ENCODE measurements at places on chromosomes 11 and 22.
A peak's percentile ranks its signal among the peaks of the same experiment; 100 is the strongest.

- no peak for DNase-seq
Observed at GRCh38 chr11:62000539-62001446, 33.4 kb upstream of the FTH1 start.

- no peak for DNase-seq
Observed at GRCh38 chr11:110972640-110973039, 260.4 kb upstream of the ARHGAP20 start.

DNA sequence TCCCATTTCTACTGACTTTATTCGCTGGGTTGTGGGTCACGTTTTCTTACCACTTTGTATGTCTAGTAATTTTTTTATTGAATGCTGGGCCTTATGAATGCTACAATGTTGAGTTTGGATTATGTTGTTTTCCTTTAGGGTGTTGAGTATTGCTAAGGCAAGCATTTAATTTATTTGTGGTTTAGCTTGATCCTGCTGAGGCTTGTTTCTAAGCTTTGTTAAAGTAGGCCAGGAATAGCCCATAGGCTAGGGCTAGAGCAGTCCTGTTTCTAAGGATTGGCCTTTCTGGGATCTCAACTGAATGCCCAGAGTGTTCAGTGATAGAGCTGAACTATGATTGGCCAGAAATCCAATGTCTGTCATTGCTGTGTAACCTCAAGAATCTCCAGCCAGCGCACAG lies 56.1 kb upstream of the LDLRAD3 start:
- no peak for DNase-seq

GRCh38 chr22:26708256-26709009 lies 51.0 kb downstream of the MIAT start:
- no peak for DNase-seq

- no peak for DNase-seq
Observed at GRCh38 chr11:43573873-43574272, 106.7 kb upstream of the HSD17B12 start.

DNA sequence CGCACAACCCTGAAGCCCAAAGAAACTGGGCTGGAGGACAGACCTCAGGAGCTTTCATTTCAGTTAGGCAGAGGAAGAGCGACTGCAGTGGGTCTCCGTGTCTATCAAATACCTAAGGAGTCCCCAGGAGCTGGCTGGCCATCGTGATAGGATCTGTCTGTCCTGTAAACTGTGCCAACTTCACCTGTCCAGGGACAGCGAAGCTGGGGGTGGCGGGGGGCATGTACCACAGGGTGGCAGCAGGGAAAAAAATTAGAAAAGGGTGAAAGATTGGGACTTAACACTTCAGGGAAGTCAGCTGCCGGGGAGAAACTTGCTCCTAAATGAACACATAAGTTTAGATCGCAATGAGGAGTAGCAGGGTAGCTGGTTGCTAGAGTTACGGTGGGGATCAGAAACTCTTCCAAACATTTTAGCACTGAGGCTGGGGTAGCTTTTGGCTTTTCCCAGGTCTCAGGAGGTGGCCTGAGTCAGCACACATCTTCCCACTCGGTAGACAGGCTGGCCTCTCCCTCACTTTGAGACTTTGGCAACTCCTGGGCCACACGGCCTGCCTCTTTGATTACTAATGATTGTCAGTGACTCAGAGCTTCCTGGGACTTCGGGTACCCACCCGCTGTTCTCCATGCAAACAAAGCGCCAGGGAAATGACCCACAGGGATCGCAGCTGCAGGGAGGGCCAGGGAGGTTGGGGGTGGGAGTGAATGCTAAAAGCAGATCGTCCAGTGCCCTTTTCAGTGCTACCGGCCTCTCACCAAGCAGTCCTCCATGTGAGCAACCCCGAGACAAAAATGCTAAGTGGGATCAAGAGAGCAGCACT lies 2.9 kb upstream of the MTFP1 start:
- peak; percentile 66 for DNase-seq

- no peak for DNase-seq
Observed at GRCh38 chr11:12410006-12410728, 32.8 kb downstream of the PARVA start.

DNA sequence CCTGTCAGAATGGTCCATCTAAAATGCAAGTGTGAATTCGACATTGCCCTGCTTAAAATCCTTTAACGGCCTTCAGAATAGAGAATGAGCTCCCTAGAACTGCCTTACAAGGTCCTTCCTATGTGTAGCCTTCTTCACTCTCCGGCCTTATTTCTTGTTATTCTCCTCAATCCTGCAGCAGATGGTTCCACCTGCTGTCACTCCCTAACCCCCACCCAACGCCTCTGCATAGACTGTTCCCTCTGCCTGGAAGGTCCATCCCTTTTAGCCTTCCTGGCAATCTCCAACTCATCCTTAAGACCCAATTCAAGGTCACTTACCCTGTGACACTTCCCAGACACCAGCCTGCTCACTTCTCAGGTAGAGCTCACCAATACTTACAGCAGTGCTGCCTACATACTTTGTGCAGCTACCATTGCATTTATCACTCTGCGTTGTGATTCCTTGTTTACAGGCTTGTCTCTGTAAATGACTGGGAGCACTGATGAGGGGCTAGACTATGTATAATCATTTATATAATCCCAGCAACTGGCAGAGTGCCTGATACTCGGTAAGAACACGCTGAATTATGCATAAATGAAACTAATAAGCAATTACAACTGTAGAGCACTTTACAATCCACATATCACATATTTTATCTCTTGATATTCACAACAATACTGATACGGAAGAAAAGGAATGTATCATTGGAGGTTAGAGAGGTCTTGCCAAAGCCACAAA lies 58.9 kb downstream of the CLPB start:
- no peak for DNase-seq

GRCh38 chr11:34331736-34332135 lies 26.1 kb downstream of the ABTB2 start:
- DNase-seq: no peak

DNA sequence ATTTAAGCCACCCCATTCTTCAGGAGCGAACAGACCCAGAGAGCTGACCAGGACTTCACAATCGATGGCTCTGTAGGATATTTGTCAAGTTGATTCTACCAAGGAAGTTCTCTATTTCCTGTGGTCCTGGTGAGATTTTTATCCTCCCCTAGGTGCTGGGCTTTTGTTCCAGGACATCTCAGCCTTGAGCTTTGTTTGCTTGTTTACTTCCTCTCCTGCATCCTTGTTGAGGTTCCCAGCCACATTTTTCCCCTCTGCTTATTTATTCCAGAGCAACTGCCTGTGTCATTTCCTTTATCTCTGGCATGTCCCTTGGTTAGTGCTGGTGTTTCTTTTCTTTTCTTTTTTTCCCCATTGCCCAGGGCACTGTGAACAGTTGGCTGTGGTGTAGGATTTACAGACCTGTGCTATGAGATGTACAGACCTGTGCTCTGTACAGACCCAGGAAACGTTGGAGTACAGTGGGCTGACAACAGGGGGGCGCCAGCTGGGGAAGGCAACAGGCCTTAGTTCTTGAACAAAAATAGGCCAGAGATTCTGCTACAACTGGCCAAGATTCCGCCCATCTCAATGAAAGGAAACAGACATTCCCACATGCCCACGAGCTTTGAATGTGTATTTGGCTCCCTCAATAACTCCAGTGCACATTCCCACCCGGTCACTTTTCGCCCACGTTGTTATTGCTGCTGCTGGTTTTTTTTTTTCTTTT lies 235.9 kb upstream of the DDI1 start:
- no peak for DNase-seq

Data from right hindlimb (tissue), 1 donor.